Spleen (tissue), 13 donors: ENCODE measurements at places on chromosomes 4 and X. TPM values are rescaled to one million over a fixed set of nuclear protein-coding genes. Genes with fewer than 3 reads are reported as not detected.
A peak's percentile ranks its signal among the peaks of the same experiment; 100 is the strongest.

GRCh38 chr4:24973404-24973746 lies 57.4 kb downstream of the LGI2 start:
- peak overlapping the region; percentile 60 for H3K27ac ChIP-seq
- H3K4me1 ChIP-seq, result no peaks in the 10 kb centered on the region
- H3K36me3 ChIP-seq, result no peaks in the 10 kb centered on the region
- no peak for DNase-seq

The ZCCHC12 gene
- total RNA-seq, result 0.65 TPM

The PRSS12 gene
- not detected for total RNA-seq

GRCh38 chrX:46295963-46296362 lies 249.3 kb downstream of the ZNF674 start:
- no peak overlapping the region for H3K27ac ChIP-seq
- H3K27me3 ChIP-seq, result no peaks in the 10 kb centered on the region
- no peak overlapping the region for H3K4me3 ChIP-seq
- H3K4me1 ChIP-seq, result no peaks in the 10 kb centered on the region
- H3K36me3 ChIP-seq, result no peaks in the 10 kb centered on the region

The MAML3 gene
- total RNA-seq, result 18.4 TPM

The SLC9A7 gene
- total RNA-seq, result 11.1 TPM

GRCh38 chrX:131317326-131317725 lies 28.2 kb upstream of the IGSF1 start:
- no peaks in the 10 kb centered on the region for H3K36me3 ChIP-seq
- no peak overlapping the region for H3K4me3 ChIP-seq
- H3K4me1 ChIP-seq, result no peaks in the 10 kb centered on the region
- H3K27ac ChIP-seq, result no peak overlapping the region
- no peaks in the 10 kb centered on the region for H3K27me3 ChIP-seq
- no peak for DNase-seq

GRCh38 chr4:47210828-47211227 lies 179.5 kb downstream of the GABRB1 start:
- no peak overlapping the region for H3K27ac ChIP-seq
- no peak for DNase-seq
- no peaks in the 10 kb centered on the region for H3K4me1 ChIP-seq

DNA sequence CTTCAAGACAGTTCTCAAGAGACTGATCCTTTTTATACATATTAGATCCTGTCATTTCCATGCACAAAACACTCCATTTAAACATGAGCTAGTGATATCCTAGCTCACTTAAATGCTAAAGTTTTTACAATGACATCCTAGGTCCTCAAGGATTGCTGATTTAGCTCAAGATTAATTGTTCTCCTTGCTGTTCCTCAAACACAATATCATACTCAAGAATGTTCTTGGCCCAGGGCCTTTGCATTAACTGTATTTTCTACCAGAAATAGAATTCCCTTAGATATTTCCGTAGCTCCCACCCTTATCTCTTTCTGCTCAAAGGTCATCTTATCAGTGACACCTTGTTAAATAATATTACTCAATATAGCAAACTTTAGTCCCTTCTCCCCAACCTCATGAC lies 270.1 kb downstream of the GALNTL6 start:
- no peaks in the 10 kb centered on the region for H3K4me1 ChIP-seq
- H3K27ac ChIP-seq, result no peak overlapping the region
- DNase-seq, result no peak
- H3K4me3 ChIP-seq, result no peak overlapping the region
- no peaks in the 10 kb centered on the region for H3K27me3 ChIP-seq

- no peaks in the 10 kb centered on the region for H3K4me1 ChIP-seq
- H3K27me3 ChIP-seq, result no peaks in the 10 kb centered on the region
- H3K4me3 ChIP-seq, result no peak overlapping the region
- H3K36me3 ChIP-seq, result no peaks in the 10 kb centered on the region
- no peak for DNase-seq
- no peak overlapping the region for H3K27ac ChIP-seq
These were observed 233.1 kb upstream of the RPS6KA3 start for GRCh38 chrX:20499763-20500162.

DNA sequence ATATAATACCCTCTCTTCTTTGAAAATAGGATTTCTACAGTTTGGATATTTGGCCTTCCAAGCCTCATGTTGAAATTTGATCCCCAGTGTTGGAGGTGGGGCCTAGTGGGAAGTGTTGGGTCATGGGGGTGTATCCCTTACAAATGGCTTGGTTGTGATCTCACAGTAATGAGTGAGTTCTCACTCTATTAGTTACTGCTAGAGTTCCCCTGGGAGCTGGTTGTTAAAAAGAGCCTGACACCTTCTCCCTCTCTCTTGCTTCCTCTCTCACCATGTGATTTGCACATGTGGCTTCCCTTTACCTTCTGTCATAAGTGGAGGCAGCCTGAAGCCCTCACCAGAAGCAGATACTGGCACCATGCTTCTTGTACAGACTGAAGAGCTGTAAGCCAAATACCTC lies 73.9 kb downstream of the HDAC8 start:
- H3K36me3 ChIP-seq, result no peaks in the 10 kb centered on the region
- H3K4me1 ChIP-seq, result no peaks in the 10 kb centered on the region
- no peaks in the 10 kb centered on the region for H3K27me3 ChIP-seq
- no peak overlapping the region for H3K27ac ChIP-seq

The HTN3 gene
- total RNA-seq, result not detected

DNA sequence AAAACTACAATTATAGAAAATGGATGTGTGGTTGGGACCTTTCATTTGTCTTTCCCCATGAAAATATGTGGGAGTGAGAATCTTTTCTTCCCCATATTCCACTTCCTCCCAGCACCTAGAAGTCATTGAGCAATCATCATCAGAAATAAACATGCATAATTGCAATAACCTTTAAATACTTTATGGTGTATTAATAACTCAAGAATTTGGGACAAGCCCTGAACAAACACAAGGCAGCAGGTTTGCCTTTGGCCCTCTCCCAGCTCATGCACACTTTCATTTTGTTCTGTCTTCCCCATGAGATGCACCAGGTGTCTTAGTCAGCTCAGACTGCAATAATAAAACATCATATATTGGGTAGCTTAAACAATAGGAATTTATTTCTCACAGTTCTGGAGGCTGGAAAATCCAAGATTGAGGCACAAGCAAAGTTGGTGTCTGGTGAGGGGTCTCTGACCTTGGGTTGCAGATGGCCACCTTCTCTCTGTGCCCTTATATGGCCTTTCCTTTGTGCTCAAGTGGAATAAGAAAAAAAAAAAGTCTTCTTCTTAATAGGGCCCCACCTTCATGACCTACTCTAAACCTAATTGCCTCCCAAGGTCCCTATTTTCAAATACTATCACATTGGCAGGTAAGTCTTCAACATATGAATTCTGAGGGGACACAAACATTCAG lies 34.7 kb upstream of the TMEM184C start:
- no peaks in the 10 kb centered on the region for H3K36me3 ChIP-seq
- H3K4me1 ChIP-seq, result no peaks in the 10 kb centered on the region
- no peak overlapping the region for H3K4me3 ChIP-seq

DNA sequence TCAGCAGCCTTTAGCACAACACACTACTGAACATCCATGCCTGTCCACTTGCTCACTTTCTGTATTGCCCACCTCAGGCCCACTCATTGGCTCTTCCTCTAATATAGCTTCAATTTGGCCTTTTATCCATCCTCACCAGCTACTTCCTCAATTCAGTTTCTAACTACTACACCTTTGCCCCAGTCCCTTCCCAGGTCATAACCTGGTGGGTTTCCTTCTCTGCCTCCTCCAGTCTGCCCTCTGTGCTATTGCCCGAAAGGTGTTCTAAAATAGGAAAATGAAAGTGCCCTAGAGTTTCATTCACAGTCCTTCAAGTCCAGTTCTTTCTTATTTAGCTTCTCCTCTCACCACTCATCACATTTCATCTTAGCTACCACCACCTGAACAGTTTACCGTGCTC lies 23.1 kb downstream of the MOSPD2 start:
- no peaks in the 10 kb centered on the region for H3K36me3 ChIP-seq
- no peaks in the 10 kb centered on the region for H3K4me1 ChIP-seq
- no peak for DNase-seq
- no peak overlapping the region for H3K4me3 ChIP-seq

- H3K4me3 ChIP-seq, result no peak overlapping the region
- no peaks in the 10 kb centered on the region for H3K27me3 ChIP-seq
- H3K4me1 ChIP-seq, result no peaks in the 10 kb centered on the region
- no peak for DNase-seq
These were observed 9.2 kb downstream of the NDUFA1 start for GRCh38 chrX:119880552-119881437.

The LEF1 gene
- total RNA-seq, result 35.9 TPM

- H3K4me3 ChIP-seq, result no peak overlapping the region
- H3K27ac ChIP-seq, result no peak overlapping the region
- no peaks in the 10 kb centered on the region for H3K4me1 ChIP-seq
- no peaks in the 10 kb centered on the region for H3K36me3 ChIP-seq
- no peaks in the 10 kb centered on the region for H3K27me3 ChIP-seq
These were observed 1616.1 kb downstream of the C4orf33 start for GRCh38 chr4:130712038-130712437.

The ZAR1 gene
- total RNA-seq, result not detected
